ENCODE measurements at places on chromosomes 1 and 21. TPM values are rescaled to one million over a fixed set of nuclear protein-coding genes. Genes with fewer than 3 reads are reported as not detected.

The MR1 gene
- total RNA-seq = 39.2 TPM

The KLHDC7A gene
- not detected for total RNA-seq

The S100A7A gene
- total RNA-seq = not detected

The OR2L8 gene
- not detected for total RNA-seq

The FBXO2 gene
- total RNA-seq = 4.8 TPM

The KCNT2 gene
- not detected for total RNA-seq

The CD52 gene
- total RNA-seq = 1,088 TPM

The TINAGL1 gene
- not detected for total RNA-seq

The CSMD2 gene
- not detected for total RNA-seq

The HRNR gene
- total RNA-seq = not detected

The CD1C gene
- not detected for total RNA-seq

The SLC44A5 gene
- total RNA-seq = 0.89 TPM
